Stimulated activated CD8-positive, alpha-beta memory T cell treated with anti-CD3 and anti-CD28 coated beads, Interleukin-12 subunit alpha, Interleukin-12 subunit beta, amount 100 ng/mL, for 1 hour (primary cell): ENCODE measurements at places on chromosomes 1 and 21.

- no peak for DNase-seq
Measured at GRCh38 chr1:231919886-231920285, 293.3 kb downstream of the DISC1 start.

- DNase-seq, result no peak
Measured at GRCh38 chr1:103496014-103496635, 29.4 kb upstream of the RNPC3 start.

DNA sequence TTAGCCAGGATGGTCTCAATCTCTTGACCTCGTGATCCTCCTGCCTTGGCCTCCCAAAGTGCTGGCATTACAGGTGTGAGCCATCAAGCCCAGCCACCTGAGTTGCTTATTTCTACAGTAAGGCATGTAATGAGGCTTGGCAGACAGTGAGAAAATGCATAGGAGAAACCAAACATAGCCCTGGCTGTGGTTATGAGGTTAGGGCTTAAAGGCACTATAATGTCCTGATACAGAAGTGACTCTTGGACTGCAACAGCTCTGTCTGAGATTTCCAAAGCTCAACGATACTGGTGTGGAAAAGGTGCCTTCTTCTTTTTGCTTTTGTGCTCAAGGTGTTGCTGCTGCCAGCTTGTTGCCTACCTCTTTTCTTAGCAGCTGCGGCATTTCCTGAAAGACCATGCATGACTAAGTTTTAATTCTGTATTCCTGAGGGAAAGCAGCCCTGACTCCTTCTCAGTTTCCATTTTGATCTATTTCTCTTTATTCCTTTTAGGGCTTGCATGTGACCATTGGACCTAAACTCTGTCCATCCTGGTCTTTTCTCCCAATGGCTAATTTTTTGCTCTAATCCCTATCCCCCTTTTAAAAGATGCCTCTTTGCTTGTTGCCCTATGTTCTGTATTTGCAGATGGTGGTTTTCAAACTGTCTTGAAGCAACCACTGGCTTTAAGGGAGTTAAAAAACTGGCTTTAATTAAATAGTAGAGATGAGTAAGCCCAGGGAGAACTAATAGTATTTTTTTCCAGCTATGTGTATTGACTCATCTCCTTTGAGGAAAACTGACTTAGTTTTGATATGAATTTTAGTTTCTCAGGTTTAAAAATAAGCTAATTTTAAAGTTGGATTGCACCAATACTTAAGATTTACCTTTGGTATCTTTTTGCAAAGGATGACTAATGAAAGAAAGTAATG is 70.3 kb downstream of the KIF1B start:
- no peak for DNase-seq

DNA sequence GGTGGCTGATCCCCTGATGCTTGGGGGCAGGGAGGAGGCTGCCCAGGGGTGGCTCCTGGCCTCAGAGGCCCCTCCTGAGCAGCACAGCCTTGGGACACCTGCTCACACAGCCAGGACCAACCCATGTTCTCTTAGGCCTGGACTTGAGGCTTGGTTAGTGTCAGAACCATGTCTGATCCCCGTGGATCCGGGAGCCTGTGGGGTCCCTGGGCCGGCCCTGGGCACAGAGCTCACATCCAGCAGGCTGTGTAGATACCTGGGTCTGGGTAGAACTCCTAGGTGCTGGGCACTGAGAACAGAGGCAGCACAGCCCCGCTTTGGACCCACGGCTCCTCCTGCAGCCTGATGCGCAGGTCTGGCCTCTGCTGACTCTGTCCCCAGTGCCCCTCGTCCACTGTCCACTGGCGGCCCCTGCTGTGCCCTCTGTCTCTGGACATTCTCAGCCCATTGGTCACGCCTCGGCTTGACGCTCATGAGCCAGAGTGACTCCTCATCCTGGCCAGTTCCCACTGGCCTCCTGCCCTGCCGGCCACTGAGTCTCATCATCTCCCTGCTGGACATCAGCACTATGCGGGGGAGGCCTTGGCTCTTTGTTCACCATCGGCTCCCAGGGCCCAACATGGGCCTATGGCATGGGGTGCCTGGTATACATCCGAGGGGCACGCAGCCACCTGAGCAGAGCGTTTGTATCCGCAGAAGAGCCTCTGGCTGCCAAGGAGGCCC is 70.2 kb downstream of the TRIM11 start:
- DNase-seq, result no peak

DNA sequence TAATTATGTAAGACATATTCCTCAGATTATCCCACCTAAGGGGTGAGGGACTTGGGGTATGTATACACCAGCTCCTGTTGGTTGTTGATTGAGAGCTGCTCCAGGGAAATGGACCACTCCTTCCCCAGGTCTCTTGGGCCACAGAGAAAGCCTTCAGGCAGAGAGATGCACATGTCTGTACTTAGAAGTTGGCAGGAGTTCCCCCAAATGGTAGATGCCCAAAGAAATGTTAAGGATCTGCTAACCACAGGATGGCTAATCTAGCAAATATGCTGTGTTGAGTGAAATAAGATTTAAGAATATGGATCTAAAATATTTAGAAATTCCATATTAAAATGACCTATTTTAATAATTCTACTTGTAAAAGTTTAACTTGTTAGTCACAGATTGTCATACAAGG is 100.8 kb upstream of the DNAH14 start:
- no peak for DNase-seq

DNA sequence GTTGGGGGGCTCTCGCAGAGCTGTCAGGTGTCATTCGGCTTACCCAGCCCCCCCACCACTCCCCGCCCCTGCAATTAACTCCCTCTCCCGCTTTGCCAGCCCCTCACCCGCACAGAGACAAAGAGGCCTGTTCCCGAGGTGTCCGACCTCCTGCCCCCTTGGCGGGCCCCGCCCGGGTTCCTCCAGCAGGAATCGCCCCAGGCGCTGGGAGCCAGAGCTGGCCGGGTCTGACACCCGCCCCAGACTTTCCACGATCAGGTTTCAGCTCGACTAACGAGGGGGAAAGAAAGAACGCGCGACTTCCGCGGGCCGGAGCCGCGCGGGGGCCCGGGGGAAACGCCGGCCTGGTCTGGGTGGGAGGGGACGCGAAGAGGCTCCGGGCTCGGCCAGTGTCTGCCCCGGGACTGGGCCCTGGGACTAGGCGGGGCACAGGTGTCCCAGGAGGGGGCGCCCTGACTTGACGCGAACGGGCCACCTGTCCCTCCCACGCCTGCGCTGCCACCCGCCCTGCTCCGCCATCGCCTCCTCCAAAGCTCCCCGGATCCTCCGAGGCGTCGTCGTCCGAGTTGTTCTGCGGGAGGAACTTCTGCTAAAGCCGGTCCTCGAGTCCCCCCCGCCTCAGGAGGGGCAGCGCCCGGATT is 36.4 kb upstream of the HHAT start:
- DNase-seq, result no peak

DNA sequence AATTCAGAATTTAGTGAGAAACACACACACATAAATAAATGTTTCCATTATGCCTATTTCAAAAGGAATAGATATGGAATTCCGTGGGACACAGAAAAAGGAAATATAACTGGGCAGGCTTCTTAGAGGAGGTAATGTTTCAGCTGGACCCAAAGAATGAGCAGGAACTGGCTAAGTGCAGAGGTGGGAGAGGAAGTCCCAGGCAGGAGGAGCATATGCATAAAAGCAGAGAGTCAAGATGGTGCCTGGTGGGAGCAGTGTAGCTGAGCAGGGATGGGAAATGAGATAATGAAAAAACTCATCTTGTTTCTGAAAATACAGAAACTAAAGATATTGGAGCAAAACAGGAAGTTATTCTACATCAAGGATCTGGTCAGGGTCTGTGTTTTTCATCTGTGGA is 115.2 kb upstream of the MAGI3 start:
- no peak for DNase-seq
